Esophagus squamous epithelium (tissue), 5 donors: ENCODE measurements at places on chromosomes 13 and 19.

GRCh38 chr19:37333457-37333856 is 37.4 kb upstream of the ZNF527 start:
- no peak for DNase-seq

DNA sequence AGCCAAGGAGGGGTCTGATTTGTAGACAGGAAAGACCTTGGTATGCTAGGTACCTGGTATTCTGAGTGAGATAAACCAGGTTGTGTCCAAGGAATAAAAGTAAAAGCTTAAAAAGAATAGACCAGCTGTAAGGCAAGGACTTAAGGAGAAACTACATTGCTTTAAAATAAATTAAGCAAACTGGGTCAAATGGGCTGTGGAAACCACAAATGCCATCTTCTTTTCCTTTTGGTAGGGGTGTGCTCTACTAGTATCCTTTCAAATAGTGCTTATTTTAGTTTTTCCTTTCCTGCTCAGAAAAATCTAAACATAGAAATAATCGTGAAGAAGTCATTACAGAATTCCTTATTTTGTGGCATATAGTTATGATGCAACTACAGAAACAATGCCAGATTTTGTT is 138.6 kb upstream of the KLF12 start:
- no peak for DNase-seq

DNA sequence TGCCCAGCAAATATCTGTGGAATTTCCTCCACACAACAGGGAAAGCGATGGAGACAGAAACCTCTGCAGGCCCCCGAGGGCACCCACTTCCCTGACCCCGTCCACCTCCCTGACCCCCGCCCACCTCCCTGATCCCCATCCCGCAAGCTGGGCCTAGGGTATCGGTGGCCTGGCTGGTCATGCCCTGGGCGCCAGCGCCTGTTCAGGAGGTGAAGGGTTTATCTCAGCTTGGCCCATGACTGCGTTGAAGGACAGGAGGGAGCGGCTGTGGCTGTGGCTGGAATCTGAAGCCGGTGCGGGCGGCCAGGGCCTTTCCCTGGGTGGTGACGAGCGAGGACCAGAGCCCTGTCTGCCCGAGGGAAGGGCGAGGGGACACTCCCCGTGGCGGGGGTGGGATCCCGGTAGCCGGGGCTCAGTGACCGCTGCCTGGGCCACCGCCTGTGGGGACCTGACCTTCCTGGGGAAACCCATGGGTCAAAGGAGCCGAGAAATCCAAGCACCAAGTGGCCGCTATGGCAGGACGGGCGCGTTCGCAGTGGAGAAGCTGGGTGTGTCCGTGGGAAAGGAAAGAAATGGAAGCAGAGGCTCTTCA is 20.7 kb downstream of the GAS6 start:
- no peak for DNase-seq

DNA sequence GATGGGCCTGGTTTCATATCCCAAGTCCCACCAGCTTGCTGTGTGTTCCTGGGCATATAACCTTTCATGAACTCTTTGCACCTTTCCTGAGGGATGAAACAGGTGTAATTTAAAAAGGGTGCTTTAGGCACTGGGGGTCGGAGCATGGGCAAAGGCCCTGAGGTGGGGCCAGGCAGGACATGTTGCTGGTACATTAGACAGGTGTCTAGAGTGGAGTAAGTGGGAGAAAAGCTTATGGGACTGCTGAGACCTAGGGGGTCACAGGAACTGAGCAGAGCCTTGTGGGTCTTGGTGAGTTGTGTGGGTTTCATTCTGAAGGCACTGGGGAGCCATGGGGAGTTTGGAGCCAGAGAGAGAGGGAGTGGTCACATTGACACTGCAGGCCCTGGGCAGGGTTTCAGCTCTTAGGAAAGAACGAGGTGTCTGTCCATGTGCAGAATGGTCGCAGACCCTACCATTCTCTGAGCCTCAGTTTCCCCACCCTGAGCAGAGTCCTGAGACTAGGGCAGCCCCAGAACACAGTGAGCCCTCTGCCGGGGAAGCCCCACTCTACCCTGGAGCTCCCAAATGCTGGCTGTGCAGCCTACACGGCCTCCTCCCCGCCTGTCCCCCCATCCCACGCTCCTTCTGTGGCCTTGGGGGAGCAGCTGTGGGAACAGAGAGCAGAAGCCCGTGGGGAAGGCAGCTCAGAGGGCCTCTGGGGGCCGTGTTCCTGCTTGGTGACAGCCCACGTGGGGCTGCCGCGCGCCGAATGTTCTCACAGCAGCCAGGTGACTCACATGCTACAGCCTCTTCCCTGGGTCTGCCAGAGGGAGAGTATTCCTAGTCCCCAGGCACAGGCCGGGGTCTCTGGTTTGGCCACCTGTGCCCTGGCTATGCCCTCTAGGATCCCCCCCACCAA is 7.3 kb upstream of the HOMER3 start:
- DNase-seq: no peak

DNA sequence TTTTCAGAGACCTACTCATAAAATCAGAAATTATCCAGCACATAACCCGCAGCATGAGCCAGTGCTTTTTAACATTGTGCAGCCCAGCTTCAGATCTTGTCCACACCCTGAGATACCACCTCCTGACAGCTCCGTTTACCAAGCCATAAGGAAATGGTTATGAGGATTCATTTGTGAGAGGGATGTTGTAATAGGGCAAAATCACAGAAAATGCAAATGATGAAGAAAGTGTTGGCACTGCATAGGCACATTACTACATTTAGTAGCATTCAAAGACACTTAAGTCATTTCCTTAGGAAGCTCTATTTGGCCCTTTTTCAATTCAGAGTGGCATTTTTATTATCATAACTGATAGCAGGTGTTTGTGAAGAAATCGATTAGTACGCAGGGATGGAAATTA is 277.5 kb downstream of the DNAJC15 start:
- DNase-seq: no peak

GRCh38 chr19:3897936-3898335 is 17.5 kb downstream of the ATCAY start:
- DNase-seq: no peak

GRCh38 chr13:112455476-112456059 is 79.4 kb downstream of the SPACA7 start:
- no peak for DNase-seq

DNA sequence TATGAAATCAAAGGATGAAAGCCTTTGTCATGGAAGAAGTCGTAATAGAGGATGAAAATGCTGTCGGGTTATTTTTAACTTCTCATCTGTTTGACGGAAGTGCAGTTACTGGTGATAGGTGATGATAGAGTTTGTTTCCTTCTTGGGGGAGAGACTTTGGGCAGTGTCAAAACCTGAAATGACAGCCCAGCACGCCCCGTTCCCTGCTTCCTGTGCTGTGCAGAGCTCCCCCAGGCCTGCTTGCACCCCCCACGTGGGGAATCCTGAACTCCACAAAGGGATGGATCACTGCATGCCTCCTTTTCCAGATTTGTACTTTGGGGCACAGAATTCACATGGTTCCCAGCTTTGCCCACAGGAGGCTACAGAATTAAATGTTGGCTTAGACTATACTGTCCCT is 102.7 kb downstream of the ATP11A start:
- DNase-seq: no peak

DNA sequence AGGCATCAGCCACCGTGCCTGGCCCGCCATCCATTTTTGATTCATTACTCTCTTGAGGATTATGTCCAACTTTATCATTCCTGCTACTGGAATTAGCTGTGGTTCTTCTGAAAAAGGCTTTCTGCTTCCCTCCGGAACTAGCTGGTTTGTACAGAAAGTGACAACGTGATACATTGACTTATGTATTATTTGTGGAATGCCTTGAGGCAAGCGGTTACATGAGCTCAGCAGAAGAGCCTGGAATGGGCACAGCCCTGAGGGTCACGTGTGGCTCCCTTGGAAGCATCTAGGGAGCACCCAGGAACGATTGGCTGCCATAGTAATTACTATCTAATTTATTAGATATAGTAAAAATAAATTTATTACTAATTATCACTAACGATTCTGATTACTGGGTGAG is 14.4 kb upstream of the RETN start:
- DNase-seq: no peak

- no peak for DNase-seq
These were observed 58.3 kb upstream of the SLC15A1 start for GRCh38 chr13:98810746-98811145.

- DNase-seq: no peak
These were observed 9.4 kb downstream of the IFNL2 start for GRCh38 chr19:39277598-39277997.

GRCh38 chr19:51354103-51354741 is 12.0 kb downstream of the ETFB start:
- no peak for DNase-seq

DNA sequence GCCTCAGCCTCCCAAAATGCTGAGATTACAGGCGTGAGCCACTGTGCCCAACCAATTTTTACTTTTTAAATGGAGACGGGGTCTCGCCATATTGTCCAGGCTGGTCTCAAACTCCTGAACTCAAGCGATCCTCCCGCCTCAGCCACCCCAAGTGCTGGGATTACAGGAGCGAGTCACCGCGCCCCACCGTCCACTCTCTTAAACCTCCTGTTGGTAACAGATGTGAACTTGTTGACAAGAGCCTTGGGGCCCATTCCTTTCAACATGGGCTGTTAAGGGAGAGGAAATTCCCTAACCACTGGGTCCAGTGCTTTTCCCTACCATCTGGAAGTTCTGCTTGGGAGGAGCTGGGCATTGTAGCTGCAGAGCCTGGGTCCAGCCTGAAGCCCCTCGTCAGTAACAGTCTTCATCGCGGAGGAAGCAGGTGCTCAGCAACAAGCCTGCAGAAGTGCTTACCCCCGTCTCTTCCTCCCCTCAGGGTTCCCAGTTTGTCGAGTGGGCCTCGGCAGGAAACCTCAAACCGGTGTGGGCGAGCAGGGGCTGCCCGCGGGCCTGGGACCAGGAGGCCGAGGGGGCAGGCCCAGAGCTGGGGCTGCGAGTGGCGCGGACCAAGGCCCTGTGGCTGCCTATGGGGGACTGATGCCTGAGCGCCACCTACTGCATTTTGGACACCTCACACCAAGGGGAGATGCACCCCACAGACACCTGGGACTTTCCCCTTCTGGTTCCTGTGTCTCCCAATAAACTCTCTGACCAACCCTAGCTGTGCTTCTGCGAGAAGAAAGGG is 4.0 kb upstream of the FLT3LG start:
- DNase-seq: no peak

DNA sequence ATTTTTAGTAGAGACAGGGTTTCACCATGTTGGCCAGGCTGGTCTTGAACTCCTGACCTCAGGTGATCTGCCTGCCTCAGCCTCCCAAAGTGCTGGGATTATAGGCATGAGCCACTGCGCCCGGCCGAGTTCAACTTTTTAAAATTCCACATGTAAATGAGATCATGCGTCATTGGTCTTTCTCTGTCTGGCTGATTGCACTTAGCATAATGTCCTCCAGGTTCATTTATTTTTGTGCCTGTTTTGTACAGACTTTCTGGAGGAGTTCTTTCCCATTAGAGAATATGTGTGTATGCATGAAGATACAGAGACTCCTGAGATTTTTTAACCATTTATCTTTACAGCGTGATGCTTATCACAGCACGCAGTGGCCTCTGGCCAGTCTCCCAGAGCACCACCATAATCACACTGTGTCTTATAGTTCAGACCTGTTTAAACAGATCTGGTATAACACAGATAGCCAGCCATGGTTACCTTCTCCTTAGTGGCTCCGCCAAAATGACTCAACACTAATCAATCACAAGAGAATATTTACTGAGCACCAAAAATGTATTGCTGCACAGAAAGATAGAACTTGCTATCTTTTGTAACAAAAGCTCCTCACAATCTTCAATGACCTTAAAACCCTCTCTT is 11.4 kb upstream of the STARD13 start:
- no peak for DNase-seq

- no peak for DNase-seq
These were observed 455.4 kb downstream of the FOXO1 start for GRCh38 chr13:40210865-40211585.

DNA sequence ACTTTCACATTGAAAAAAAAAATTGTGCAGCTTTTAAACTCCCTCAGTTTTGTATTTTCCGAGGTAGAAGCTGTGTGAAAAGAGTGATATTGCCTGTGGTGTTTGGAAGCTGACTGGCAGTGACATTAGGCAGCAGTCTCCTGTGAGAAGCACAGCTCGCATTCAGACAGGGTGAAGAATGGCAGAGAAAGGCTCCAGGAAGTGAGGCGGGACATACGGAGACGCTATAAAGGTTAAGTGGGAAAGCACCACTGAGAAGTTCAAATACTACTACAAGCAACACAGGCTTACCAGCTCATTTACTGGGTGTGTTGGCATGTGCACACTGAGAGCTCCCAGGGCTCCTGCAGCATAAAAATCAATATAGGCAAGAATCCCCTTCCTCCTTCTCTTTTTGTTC is 88.4 kb downstream of the RXFP2 start:
- DNase-seq: no peak

DNA sequence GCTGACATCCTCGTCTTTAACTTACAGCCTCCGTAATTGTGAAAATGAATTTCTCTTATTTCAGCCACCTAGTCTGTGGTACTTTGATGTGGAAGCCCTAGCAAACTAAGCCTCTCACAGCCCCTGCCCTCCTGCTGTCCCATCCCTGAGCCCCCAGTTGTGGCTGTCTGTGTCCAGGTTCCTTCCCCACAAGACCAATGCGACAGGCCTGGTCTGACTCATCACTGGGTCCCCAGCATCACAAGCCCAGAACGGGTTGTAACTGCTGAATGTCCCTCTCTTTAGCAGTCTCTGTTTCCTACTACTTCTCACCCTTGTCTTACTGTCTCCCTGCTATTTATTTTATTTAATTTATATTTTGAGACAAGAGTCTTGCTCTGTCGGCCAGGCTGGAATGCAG is 5.7 kb downstream of the POU2F2 start:
- DNase-seq: no peak

GRCh38 chr19:531009-531752 is 379 bp upstream of the CDC34 start:
- no peak for DNase-seq

DNA sequence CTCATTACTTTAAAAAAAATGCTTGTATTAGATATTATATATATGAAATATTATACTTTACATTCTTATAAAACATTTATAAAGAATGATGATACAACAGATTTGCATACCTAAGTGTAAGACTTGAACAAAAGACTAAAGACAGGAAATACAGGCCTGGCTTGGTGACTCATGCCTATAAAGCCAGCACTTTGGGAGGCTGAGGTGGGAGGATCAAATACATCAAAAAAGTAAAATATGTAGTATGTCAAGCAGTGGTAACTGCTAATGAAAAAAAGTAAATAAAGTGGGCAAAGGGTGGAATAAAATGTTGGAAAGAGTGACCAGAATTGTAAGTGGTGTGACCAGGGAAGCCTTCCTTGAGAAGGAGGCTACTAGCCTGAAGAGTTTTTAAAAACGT is 133.7 kb downstream of the GGACT start:
- DNase-seq: no peak

DNA sequence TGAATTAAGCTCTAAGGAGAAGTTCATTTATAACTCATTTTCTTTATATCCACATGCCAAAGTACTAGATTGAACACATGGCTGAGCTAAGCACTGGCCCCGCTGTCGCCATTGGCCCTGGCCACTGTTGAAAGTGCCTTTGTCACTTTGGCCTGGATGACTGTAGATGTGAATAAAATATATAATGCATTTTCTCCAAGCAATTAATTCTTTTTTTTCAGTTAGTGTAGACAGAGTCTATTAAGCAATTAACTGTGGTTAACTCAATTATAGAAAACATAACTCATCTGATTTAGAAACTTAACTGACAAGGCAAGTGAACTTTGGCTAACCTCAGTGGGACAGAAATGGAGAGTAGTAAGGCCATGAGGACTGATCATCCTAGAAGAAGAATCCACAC is 965.6 kb downstream of the EFNB2 start:
- DNase-seq: no peak

GRCh38 chr13:112968380-112968909 is 569 bp upstream of the MCF2L start:
- no peak for DNase-seq
